Mucosa of gallbladder (tissue), 1 donor: ENCODE measurements at places on chromosomes 12 and 14.
A peak's percentile ranks its signal among the peaks of the same experiment; 100 is the strongest.

- peak; percentile 93 for DNase-seq
Observed at GRCh38 chr14:61750708-61751474, 11.3 kb upstream of the SNAPC1 start.

- no peak for DNase-seq
Observed at GRCh38 chr14:22506778-22507351, 82.2 kb downstream of the DAD1 start.

DNA sequence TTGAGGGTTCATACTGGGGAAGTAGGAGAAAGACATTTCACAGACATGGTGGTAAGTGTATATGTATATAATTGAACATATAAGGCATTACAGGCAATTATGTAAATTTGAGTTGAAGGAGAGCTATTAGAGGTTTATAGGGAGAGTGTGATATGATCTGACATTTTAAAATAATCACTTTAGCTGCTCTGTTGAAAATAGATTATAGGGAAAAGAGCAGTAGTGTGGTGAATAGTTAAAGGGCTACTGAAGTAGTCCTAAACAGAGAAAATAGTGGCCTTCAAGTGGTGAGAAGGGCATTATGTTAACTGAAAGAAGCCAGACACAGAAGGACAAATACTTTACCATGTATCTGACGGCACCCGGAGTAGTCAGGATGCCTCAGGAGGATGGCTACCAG is 234.2 kb downstream of the SLC41A2 start:
- DNase-seq, result no peak

- peak; percentile 58 for DNase-seq
Observed at GRCh38 chr12:115916910-115917668, 360.4 kb downstream of the MED13L start.

DNA sequence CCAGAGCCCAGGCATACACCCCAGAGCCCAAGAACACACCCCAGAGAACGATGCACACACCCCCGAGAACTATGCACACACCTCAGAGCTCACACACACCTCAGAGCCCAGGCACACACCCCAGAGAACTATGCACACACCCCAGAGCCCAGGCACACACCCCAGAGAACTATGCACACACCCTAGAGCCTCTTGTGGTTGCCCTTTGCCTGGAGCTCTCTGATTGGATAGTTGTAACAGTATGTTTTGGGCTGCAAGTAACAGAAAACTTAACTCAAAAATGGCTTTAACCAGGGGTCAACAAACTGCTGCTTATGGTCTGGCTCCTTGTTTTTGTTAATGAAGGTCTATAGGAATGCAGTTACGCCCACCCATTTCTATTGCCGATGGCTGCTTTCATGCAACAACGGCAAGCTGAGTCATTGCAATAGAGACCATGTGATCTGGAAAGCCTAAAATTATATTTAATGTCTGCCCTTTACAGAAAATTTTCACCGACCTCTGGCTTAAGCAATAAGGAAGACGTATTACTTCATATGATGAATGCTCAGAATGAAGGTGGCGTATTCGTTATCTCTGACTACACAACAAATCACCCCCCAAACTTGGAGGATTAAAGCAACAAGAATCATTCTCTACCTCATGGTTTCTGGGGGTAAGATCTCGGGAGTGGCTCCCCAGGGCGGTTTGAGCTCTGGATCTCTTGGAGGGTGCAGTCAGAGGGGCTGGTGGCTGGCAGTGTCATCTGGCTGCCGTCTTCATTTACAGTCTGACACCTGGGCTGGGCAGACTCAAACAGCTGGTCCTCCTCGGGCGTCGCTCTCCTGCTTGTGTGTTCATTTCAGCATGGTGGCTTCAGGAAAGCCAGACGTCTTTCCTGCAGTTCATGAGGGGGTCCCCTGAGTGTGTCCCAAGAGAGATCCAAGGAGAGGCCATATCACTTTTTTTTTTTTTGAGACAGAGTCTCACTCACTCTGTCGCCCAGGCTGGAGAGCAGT is 66.3 kb upstream of the NCOR2 start:
- DNase-seq, result no peak

DNA sequence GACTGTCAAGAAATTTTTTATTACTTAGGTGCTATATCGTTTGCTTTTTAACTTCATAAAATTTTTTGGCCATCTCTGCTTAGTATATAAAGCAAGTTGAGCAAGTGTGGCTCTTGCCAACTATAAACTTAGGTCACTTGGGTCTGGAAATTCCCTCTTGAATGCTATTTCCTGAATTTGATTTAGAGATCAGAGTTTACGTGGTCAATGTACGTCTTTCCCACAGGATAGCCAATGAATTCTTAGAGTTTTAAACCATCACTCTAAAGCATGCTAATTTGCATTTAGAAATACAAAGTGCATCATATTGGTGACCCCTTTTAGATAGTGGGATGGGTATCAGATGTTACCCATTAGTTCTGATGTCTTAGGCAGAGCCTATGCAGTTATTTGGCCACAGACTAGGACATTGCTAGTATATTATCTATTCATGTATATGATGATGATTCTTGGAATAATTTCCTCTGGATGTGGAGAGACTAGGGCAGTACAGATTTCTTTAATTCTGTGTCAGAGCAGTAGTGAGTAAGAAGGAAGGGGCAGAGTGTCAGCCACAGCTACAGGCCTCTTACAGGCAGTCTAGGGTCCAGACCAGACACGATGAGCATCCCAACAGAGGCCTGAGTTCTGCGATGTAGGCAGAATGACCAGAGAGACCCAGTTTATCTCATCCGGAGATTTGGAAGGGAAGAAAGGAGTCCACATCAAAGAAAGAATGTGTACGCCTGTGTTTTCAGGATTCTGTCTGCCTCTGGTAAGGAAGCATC is 30.3 kb downstream of the SCN8A start:
- DNase-seq, result no peak

DNA sequence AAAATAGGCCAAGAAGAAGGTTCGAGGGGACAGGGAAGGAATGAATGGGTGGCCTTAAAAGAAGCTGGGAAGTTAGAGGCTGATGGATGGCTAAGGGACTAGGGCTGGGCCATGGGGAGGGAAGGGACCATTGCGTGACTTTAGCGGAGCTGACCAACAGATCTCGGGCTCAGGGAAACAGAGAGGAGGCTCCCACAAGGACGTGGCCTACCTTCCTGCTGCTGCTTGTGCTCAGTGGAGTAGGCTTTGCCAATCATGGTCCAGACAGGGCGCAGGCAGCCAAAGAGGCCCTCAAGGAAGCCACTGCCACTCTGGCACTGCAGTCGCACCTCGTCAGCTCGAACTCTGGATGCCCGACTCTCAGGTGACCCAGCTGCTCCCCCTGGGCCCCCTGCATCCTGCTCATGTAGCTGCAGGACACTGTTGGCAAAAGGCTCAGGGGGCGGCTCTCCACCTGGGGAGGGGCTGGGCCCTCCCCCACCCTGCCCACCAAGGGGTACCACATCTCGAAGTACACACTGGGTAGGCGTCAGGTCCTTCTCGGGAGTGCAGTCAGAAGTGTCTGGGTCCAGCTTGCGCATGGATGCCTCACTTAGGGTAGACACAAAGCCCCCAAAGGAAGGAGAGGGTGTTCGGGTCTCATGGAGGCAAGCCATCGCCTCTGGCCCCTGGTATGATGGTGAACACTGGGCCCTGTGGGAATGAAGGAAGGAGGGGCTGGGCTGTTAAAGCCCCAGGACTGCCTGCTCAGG is 12.3 kb downstream of the MAP3K12 start:
- DNase-seq, result no peak

GRCh38 chr12:92859650-92860386 is 69.3 kb downstream of the EEA1 start:
- no peak for DNase-seq

DNA sequence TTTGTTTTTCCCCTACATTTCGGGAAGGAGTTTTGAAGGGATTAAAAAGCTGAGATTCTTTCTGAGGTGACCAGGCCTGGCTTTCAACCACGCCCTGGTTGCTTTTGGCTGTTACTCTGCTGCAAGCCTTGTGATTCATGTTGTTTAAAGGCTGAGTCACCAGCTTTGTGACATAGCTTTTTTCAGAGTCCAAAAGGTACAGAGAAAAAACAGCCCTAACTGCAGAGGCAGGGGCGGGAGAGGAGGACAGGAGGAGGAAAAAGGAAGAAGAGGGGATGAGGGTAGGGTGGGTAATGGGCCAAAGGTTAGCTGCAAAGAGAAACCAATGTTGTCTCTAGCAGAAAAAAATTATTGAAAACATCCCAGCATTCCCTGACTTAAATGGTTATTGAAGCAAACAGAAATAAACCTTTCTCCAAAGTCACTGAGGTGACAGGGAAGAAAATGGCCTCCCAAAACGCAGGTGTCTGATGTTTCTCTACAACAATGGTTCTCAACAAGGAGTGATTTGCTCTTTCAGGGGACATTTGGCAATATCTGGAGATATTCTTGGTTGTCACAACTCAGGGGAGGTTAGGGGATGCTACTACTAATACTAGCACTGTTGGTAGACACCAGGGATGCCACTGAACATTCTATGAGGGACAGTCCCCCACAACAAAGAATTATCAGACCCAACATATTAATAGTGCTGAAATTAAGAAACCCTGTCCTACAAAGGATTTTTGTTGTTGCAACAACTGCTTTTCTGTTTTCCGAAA is 2.1 kb upstream of the UBC start:
- DNase-seq, result peak; percentile 86

- DNase-seq, result no peak
Observed at GRCh38 chr14:102530828-102531478, 21.4 kb upstream of the ANKRD9 start.

DNA sequence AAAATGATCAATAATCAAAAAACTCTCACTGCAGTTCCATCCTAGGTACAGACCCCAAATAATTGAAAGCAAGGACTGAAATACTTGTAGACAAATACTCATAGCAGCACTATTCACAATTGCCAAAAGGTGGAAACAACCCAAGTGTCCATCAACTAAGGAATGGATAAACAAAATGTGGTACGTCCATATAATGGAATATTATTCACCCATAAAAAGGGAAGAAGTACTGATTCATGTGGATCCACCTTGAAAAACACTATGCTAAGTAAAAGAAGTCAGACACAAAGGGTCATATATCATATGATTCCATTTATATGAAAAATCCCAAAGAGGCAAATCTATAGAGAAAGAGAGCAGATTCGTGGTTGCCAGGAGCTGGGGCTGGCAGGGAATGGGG is 202.8 kb downstream of the KSR2 start:
- DNase-seq, result no peak

DNA sequence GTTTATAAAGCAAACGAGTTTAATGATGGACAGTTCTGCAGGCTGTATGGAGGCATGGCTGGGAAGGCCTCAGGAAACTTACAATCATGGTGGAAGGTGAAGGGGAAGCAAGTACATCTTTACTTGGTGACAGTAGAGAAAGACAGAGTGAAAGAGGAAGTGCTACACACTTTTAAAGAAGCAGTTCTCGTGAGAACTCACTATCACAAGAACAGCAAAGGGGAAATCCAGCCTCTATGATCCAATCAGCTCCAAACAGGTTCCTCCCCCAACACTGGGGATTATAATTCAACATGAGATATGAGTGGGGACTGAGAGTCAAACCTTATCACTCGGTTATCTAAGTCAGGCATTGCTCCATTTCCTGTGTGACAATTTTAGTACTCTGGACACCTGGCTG is 189.9 kb upstream of the CNTN1 start:
- no peak for DNase-seq

GRCh38 chr12:66367015-66367667 is 64.8 kb downstream of the HELB start:
- no peak for DNase-seq

DNA sequence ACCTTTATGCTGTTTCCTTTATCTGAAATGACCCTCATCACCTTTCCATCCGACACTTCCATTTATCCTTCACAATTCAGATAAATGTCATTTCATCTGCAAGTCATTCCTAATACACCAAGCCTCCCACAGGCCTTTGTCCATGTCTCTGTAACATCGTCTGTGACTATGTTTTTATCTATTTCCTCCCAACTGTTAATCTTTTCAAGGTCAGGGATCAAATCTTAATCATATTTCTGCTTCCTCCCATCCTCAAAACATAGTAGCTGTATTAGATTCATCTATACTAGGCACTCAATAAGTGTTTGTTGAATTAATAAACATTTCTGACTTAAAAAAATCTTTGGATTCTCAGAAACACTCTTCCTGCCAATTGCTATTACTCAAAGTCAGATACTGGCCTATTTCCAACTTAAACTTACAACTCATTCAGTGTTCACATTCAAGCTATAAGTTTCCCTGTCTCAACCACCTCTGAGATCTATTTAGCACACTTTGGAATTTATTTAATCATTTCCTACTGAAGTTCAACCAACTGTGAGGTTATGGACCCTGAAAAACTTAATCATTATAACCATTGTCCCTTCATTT is 100.2 kb upstream of the ALX1 start:
- no peak for DNase-seq
